ENCODE measurements at places on chromosomes 5 and 9.

DNA sequence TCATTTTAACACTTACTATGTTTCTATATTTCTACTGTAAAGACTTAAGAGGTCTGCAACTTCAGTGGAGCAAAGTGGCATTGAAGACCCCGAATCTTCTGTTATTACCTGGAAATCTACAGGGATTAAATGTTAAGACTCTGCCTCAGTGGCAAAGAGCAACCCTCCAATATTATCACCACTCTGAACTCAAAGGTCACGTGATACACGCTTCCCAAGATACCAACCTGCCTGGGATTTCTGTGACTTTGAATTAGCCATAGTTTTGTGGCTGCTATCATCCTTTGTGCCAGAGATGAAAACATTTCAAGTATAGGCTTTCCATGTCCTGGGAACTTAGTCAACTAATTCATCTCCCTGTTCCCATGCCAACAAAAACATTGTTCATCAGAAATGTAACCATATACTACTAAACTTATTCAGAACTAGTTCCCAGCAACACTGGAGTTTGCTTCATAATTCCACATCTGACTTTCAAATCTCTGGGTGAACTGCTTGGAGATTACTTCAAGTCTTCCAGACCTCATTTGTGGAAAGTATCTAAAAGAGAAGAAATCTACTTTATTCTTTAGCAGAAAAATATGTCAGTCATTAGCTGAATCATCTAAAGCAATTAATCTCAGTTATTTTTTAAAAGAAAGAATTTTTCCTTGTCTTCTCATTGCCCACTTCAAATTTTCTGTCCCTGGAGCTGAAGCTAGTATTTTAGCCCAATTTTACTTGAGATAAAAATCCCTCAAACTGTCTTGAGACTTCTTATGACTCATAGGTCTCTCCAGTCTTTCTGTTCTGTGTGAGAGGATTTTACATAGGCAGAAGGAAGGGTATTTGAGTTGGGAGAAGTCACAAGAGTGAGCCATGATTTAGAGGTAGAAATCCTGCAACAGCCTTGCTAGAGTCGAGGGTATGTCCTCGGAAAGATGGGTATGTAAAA lies 83.0 kb downstream of the ZNF462 start:
- DNase-seq, result peak; percentile 37

DNA sequence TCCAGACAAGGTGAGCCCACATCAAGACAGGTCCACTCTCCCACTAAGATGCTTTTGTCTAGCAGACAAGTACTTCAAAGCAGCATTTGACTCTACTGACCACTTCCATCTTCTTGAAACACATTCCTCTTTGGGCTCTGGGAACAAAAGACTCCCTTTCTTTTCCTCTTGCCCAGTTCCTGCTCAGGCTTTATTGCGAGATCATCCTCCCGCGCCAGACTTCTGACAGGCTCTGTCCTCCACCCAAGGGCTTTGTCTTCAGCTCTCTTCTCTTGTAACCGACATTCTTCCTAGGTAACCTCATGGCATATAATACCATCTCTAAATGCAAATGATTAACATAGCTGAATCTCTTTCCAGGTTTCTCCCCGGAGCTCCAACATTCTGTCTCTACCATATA lies 85.8 kb downstream of the NUDT12 start:
- no peak for DNase-seq

GRCh38 chr5:90932052-90932699 lies 373.6 kb downstream of the ADGRV1 start:
- peak; percentile 75 for DNase-seq

DNA sequence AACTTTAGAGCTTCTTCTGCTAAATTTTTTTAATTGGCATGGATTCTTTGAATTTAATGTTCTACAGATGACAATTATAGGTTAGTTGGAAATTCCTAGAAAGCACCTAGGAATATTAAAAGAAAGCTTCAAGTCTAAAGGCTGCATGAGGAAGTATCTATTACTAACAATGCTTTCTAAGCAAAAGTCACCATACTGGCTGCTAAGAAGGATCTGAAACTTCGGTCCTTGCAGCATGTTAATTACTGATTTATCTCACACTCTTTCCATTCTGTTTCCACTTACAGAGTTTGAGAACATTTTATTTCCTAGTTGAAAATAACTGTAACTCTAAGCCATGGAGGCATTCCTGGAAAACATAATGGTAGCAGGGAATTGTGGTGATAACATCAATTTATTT lies 8.4 kb downstream of the SEMA6A start:
- no peak for DNase-seq
